ENCODE measurements at places on chromosomes 3 and 15.

DNA sequence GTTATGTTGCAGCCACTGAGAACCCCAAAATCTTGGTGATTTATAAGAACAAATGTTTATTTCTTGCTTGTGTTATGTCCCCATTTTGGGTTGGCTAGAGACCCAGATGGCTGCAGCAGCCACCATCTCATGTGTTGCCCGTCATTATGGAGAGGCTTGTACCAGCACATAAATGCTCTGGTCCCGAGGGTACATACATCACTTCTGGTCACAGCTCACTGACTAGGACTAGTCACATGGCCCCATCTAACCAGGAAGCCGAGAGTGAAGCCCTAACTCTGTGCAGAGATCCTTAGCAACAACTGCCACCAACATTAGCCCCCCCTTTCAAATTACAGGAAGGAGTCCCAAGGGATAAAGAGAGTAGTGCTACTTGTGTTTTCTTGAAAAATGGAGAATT is 25.5 kb upstream of the HACD2 start:
- no peak for DNase-seq

GRCh38 chr3:101143012-101143411 is 149.8 kb upstream of the ABI3BP start:
- no peak for DNase-seq

DNA sequence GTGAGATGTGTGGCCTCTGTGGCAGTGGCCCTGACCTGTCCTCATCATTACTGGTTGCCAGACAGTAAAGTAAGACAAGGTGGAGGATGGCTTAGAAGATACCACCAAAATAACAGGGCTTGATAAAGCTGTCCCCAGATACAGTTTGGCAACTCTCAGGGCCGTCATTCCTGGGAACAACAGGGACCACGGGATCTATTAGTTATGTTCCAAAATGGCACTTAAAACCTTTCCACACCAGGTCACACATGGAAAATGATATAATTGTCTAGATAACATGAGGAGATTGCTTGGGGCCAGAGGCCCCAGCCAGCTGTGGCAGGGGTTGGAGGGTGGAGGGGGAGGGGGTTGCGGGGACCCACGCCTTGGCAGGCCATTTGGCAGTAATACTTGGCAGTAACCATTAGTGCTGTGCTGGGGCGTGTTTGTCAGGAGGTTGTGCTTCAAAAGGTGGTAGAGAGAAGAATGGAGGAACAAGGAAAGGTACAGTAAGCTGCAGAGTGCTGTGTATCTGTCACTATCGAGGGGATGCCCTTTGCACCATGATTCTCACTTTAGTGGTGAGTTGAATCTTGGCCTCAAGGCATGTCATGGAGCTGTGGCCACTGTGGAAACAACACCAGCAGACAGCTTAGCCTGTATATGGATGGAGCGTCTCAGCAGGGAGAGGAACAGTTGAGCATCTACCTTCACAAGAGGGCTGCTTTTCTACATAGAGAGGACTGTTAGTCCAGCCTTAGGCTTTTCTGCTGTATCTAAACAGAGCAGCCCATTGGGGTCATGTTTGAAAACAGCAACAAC is 14.0 kb downstream of the PLCL2 start:
- no peak for DNase-seq

DNA sequence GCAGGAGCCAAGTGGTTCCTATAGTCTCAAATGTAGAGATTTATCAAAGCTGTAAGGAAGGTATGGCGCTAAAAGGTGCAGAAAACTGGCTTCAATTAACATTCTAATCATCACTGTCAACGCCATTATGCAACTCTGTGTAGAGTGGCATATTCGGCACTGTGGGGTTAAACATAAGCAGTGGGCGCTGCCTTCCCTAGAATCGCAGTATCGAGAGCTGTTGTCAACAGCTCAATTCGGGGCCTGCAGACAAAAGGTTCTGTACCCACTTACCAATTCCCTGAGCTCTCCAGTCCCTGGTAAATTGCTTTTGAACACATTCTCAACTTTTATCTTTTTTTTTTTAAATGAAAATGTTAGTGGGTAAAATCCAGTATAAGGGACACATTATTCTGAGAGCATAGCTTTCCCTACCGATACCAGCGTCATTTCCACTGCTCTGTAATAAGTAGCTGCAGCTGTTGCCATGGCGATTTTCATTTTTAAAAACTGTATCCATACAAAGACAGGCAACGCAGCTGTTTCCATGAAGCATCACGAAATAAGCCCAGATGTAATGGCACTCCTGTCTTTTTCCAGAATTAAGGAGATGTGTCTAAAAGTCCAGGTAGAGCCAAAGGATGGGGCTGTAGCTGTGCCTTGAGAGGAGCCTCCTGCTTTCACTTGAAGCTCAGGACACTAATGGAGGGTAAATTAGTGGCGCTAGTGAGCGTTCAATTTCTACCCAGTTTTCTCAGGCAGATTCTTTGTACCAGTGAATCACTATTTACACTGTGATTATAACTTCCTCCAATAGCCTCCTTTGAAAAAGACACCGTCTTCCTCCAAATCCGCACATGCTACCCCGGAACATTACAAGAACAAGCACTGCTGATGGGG is 250.3 kb downstream of the SLC9A9 start:
- no peak for DNase-seq

GRCh38 chr3:193711523-193711963 is 118.5 kb downstream of the OPA1 start:
- no peak for DNase-seq

GRCh38 chr3:4588466-4588865 is 95.3 kb downstream of the ITPR1 start:
- DNase-seq = no peak

DNA sequence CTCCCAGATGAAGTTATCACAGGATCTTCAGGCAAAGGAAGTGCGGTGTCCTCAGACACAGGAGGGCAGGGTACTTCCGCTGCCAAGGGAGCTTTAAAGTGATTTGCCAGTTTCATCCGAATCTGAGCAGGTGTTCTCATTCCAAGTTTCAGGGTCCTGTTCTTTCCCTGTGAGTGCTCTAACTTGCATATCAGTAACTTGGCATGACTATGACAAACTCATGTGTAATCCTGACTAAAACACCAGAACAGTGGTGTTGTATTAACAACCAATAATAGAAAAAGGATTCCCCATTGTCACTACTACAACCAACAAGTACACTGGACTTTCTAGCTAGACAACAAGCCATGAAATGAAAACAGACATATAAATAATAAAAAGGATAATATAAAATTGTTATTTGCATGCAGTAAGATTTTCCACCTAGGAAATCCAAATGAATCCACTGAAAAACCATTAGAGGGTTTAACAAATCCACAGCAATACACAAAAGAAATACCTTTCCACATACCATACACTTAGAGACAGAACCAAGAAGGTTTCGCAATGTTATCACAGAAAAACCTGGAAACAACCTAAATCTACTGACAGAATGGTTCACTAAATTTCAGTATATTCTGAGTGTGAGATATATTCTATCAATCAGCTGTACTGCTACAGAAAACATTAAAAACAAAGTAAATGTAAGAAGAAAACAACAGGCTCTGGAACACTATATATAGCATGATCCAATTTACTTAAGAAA is 40.9 kb upstream of the RPL35A start:
- no peak for DNase-seq

GRCh38 chr3:44899683-44900367 is 25.4 kb downstream of the TGM4 start:
- no peak for DNase-seq

GRCh38 chr3:966341-966740 is 126.5 kb upstream of the CNTN6 start:
- no peak for DNase-seq

- DNase-seq = no peak
These were observed 36.1 kb upstream of the ACKR4 start for GRCh38 chr3:132561003-132561402.

DNA sequence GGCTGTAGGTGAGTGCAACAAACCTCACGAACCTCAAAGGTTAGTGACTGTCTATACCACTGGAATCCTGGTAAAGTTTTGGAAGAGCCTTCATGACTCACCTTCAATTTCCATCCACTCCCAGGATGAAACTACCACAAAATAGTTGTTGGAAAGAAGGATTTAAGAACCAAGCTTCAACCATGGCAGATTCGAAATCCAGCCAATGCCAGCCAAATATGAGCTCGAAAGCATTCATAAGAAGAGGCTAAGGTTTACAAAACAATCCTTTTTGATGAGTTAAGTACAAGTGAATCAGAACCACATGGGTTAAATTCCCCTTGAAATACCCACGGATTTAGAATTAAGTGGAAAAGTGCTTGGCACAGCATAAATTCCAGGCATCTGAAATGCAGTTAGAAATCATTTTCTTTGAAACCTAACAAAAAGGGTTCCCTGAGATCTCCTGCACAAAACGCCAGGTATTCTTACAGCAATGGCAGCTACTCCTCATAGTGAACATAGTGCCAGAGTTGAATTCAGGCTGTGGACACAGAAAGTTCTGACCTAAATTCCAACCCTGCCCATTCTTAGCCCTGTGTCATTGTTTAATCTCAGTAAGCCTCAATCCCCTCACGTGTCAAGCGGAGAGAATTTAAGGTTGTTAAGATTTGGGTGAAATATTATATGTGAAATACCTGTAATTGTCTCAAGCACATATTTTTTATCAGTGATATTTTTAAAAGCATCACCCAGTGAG is 89.2 kb downstream of the FBN1 start:
- DNase-seq = no peak

DNA sequence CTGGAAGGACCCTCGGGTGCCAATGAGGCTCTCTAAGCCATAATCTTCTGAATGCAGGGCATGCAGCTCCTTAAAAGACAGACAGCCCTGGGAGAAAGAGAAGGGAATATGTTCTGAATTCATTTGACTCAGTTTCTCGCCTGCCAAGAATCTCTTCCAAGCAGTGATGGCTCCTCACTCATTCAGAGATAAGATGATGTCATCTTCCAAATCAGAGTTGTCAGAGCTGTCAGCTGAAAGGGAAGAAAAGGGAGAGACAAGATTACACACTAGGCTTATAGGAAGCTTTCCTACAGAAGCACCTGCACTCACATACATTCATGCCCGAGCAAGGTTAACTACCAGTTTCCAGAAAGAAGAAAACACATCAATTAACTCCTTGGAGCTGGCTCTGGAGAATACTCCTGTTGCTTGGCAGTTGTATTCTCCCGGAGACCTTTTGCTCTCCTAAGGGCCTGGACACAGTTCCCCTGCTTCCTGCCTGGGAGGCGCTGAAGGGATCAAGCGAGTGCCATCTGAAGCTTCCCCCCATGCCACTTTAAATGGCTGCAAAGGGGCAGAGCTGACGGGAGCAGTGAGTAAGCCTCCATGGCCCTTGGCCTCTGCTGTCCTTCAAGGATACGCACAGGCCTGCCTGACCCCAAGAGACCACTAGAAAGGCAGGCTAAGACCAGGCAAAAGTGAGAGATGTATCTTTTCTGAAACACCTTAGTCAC is 7.7 kb downstream of the RBM15B start:
- DNase-seq = no peak

- no peak for DNase-seq
These were observed 2.8 kb downstream of the EFHB start for GRCh38 chr3:19931180-19931692.

- no peak for DNase-seq
These were observed 71.8 kb upstream of the TMEM108 start for GRCh38 chr3:132966374-132966773.

- no peak for DNase-seq
These were observed 513.1 kb upstream of the CBLB start for GRCh38 chr3:106381939-106382335.

DNA sequence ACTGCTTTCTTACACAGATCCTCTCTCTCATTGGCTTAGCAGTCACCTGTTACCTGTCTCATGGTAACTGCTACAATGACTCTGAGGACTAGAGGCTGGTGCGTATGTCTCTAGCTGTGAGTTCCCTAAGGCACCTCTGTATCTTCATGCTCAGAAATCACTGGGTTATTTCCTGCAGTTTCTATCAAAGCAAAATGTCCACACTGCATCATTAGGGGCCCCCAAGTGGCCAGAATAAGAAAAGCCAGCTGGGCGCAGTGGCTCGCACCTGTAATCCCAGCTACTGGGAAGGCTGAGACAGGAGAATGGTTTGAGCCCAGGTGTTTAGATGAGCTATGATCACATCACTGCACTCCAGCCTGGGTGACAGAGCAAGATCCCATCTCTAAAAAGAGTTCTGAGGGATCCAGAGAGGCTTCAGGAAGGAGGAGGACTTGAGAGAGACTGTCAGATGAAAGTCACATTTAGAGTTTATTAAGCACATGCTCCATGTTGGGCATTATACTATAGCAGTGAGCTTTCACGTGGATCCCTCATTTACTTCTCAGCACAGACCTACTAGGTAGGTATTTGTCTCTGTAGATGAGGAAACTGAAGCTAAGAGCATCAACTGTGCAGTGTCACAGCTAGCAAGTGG is 2.3 kb upstream of the VPS18 start:
- DNase-seq = no peak

DNA sequence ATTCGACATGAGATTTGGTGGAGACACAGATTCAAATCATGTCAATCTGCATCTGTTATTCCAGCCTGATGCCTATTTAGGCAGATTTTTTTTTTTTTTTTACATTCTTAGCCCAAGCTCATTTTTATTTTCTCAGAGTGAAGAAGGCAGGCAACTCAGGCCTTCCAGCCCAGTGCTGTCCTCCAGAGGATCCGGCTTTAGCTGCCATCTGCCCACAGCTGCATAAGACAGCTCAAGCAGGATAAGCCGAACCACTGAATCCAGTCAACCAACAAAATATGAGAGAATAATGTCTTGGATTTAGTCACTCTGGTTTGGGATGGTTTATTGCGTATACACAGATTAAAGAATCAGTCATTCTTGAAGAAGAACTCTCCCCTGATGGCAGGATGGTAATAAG is 19.9 kb upstream of the COLQ start:
- no peak for DNase-seq

- no peak for DNase-seq
These were observed 49.7 kb upstream of the UBE2E2 start for GRCh38 chr3:23153436-23153835.

GRCh38 chr15:60905587-60905986 is 323.5 kb downstream of the RORA start:
- peak; percentile 19 for DNase-seq

DNA sequence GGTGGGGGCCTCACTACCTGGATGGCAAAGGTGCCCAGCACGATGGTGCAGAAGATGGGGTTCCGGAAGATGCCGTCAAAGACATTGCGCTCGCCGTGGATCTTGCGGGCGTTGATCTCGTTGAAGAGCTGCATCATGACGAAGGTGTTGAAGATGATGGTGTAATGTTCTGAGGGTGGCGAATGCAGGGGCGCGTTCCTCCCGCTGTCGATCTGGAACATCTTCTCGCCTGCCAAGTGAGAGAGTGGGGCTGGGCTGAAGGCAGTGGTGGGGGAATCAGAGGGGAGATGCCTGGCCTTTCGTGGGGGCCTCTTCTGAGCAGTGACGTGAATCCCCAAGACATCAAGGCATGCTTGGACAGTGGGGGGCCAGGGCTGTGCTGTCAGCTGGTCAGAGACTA is 19.6 kb upstream of the SEC13 start:
- DNase-seq = no peak

- DNase-seq = no peak
These were observed 43.8 kb downstream of the SQOR start for GRCh38 chr15:45678459-45679178.

GRCh38 chr15:49279521-49280456 is 109.7 kb downstream of the GALK2 start:
- no peak for DNase-seq
